Stimulated activated CD4-positive, alpha-beta T cell treated with anti-CD3 and anti-CD28 coated beads, Interleukin-15, amount 100 ng/mL, for 48 hours (primary cell): ENCODE measurements at places on chromosomes 4 and X.

- no peak for DNase-seq
Measured at GRCh38 chr4:154390324-154390723, 101.3 kb downstream of the DCHS2 start.

- no peak for DNase-seq
Measured at GRCh38 chr4:107806196-107806595, 18.5 kb upstream of the SGMS2 start.

- DNase-seq: no peak
Measured at GRCh38 chr4:27270435-27270834, 409.8 kb downstream of the STIM2 start.

DNA sequence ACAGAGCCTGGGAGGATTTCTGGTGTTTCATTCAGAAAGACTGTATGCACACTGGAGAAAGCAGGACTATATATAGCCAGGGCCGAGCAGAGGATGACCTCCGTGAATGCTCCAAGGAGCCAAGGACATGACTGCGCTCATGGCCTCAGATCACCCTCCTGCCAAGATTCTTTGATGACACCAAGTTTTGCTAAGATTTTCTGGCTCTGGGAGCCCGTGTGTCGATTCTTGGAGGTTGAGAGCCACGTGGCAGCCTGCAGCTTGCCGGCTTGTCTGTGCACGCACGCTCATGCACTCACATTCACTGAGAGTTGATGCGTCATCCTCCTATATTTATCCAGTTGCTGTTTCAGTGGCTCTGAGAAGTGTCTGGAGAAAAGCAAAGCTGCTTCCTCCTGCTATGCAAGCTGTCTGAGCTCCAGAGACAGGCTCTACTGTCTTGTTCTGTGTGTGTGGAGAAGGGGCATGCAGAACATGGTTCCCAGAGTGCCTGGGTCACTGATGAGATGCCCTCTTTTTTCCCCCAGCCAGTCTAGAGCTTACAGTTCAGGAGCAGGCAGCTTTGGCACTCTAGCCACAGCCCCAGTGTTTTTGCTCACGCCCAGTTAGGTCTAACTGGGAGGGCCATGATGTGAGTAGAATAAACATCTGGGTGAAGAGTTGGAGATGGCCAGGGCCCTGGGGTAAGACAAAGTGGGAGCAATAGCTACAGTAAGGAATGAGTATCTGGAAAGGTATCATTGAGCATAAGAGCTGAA lies 64.9 kb upstream of the SCOC start:
- no peak for DNase-seq

DNA sequence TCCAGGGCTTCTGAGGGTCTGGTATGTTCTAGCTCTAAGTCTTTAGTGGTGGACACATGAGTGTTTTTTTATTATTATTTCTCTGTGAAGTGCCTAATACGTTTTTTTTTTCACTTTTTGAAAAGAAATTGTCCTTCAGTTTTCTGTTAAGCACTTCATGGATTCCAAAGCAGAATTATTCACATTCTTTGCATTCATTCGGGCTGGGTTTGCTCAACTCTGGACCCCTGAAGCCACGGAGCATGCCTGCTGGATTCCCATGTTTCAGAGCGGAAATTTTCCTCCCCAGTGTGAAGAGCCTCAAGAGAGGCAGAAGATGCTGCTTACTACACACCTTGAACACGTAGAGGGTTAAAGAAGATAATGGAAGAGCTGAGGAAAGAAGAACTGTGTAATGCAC lies 107.5 kb downstream of the EGF start:
- no peak for DNase-seq

DNA sequence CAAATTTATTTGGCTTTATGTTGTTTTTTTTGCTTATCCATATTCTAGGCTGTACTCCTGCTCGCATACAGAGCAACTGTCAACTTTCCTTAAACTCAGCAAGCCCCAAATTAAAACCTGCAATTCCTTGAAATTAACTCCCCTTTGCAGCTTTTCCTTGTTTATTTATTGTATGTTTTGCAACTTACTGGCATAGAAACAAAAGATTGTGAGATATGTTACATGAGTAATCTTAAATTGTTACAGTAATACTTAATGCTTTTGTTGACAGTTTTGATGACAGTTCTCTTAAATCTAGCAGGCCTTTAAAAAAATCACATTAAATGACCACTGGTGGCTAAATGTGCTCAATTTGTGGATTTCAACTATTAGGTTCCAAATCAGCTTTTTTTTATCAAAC lies 4.5 kb downstream of the DDX3X start:
- no peak for DNase-seq

DNA sequence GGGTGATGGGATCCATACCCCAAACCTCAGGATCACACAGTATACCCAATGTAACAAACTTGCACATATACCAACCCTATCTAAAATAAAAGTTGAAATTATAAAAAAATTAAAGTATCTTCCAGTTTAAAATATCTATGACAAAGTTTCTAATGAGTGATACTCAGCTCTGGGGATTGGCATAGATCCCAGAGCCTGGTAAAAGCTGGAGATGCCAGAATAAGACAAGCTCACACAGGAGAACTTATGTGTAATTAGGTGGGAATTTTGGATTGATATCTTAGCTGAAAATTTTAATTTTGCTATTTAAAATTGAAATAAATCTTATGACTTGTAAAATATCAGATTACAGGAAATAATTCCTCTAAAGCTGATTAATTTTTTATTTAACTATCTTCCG lies 686.5 kb downstream of the GABRG1 start:
- no peak for DNase-seq

GRCh38 chrX:118779581-118779980 lies 44.0 kb upstream of the ZCCHC12 start:
- DNase-seq: no peak

GRCh38 chr4:169823685-169824084 lies 65.9 kb upstream of the HPF1 start:
- DNase-seq: no peak

DNA sequence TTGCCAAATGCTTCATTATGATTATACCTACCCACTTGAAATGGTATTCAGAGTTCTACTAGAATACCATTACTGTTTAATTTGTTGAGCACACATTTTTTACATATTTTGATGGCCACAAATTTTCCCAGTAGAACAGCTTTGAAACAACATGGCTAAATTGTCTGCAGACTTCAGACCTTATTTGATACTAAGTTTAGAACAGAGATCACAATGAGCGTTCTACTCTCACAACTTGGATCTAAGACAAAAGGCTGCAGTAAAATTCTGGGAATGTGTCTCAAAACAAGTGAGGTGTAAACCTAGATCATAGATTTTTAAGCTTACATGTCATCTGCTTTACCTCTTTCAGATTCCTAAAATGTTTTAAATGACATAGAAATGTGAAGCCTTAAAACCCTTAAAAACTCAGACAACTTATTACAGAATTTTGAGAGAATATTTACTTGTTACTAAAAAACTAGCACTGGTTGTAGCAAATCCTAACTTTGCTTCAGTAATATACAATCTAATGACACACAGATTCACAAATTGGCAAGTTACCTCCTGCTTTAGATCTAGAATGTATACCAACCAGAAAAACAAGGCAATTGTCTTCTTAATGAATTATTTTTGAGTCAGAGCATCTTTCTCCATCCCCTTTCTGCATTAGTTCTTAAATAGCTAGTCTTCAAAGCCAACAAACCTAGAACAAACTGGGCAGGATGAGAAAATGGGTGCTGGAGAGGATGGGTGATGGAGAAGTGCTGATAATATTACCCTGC lies 243.3 kb downstream of the SLC7A11 start:
- no peak for DNase-seq
